ENCODE measurements at places on chromosomes 1 and 21.

- DNase-seq = no peak
These were observed 19.7 kb upstream of the ARF1 start for GRCh38 chr1:228062812-228063211.

GRCh38 chr1:206770531-206771337, at the start of gene IL19:
Gene IL19 (plus strand): TSS chr1:206770773. CDS start chr1:206836663, 65,890 bp downstream.
- no peak for DNase-seq

DNA sequence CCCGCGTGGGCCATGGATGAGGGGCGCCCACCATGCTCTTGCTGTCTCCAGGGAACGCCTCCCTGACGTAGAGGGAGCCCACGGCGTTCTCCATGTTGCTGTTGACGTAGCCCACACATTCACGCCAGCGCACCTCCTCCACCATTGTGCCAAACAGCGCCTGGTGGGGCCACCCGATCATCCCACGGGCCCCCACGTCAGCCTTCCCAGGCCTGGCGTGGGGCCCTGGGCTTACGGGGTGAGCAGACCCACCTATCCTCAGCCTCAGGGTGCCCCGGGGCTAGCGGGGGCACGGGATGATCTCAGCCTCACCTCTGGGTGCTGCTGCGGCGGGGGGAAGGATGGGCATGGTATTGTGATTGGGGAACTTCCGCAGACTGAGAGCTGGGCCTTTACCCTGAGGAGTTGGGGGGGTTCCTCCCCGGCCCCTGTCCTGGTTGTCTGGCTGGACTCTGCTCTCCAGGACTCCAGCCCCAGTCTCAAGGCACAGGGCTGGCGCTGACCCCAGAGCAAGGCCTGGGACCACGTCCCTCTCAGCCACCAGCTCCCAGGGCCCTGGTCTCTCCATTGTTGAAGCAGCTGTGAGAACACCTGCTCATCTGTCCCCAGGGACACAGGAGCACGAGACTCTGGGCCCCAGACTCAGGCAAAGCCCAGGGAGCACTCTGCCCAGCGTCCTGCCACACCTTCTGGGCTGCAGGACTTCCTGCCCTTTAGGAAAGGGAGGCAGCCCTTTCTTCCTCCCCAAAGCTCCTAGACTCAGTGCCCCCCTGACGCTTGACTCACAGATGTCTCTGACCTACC, 10.2 kb downstream of the PRXL2B start:
- DNase-seq = no peak

DNA sequence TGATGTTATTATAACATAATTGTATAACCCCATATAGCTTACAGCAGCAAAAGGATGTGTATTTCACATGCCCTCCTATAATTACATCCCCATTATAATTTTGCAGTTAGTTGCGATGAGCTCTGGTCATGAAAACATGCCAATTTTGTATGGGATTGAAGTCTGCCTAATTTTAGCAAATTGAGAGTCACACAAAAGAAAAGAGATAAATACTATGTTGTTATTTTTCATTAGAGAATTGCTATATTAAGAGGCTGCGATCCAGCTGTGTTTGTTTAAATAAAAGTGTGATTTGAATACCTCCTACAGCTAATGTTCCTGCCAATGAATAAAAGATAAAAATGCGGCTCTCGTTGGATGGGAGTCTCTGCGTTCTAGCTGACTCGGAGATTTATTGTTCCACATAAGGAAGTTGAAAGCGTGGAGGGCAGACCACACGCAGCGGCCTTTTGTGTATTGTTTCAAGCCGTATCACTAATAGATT, 461.0 kb upstream of the NFIA start:
- DNase-seq = peak; percentile 83

DNA sequence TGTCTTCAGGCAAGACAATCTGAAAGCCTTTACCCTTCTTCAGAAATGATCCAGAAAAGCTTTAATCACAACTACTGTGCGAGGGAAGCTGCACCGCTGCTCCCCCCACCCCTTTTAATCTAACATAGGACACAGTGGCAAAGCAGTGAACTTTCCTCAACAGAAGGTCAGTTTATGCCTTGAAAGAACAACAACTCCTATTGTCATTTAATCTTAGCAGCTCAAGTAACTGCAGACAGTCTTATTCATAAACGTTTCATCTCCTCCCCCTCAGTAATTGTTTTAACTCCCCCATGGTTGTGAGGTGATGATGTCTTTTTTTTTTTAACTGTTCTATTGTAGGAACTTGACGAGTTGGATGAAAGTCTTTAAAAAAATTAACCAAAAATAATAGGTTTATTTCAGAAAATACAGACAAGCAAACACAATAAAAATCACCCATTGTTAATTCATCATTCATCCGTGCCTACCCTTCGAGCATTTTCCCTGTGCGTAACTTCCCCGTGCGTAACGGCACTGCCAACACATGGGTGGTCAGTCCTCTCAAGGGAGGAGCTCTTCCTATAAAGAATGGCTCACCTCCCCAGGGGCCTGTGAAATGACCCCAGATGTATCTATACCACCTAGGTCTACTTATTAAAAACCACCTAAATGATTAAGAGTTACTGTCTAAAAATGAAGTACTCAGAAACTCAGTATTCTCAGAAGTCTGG, 3.3 kb upstream of the ADAR start:
- DNase-seq = peak; percentile 74

GRCh38 chr1:36763771-36764170, 270.5 kb downstream of the GRIK3 start:
- no peak for DNase-seq

DNA sequence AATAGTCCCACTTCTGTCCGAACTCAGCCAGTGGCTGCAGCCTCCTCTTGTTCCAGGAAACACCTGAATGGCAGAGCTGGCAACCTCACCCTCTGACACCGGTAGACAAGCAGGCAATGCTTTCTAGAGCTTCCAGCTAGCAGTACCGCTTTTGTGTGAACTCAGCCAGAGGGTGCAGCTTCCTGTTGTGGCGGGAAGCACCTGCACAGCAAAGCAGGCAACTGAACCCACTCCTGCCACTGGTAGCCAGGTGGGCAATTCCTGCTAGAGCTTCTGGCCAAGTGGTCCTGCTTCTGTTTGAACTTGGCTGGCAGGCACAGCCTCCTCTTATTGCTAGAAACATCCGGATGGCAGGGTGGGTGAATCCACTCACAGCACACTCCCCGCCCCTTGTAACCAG, 40.1 kb upstream of the TMPRSS15 start:
- DNase-seq = no peak

DNA sequence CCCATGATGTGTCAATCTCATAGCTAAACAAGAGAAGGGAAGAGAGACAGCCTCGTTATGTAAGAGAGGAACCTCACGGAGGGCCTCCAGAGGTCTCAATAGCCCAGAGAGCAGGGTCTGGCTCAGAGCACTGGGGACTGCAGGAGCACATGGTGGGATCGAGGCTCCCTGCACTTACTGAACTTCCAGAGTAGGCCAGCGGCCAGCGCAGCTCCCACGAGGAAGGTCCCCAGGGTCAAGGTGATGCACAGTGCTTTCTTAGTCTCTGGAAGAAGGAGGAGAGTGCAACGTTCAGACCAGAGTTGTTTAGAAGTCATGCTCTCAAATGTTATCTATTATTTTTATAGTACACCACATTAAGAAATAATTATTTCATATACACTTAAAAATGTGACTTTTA, 18.6 kb downstream of the TMPRSS2 start:
- DNase-seq = no peak

GRCh38 chr1:89023026-89023425, 360 bp upstream of the GBP3 start:
- no peak for DNase-seq

DNA sequence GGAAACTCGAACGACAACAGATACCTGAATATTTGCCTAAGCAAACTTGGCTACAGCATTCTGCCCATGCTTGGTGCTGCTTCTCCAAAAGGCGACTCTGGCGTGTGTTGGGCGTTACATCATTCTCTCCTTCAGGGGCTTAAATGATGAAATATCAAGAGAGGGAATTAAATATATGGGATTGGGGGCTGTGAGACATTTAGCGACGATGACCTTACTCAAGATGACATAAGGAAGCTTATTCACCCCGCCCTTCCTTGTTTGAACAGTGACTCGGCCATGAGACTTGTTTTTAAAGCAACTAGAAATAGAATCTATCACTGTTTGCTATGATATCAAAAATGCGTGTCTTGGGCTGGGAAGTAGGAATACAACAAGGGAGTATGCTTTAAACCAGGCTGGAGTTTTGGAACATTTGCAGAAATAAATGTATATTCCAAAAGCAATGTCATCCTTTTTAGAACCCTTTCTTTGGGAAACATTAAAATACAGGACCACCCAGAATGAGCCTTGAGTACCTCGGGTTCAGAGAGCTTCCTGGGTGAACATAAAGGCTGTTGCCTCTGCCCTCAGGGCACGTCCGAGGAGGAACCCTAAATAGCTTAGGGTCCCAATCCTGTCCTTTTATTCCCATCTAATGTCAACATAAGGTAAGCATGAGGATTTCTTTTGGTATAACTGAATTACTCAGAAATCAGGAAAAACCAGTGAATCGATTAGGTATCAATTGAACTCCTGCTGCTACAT, 123.3 kb upstream of the SLC45A1 start:
- no peak for DNase-seq

- no peak for DNase-seq
These were observed 10.0 kb upstream of the ARHGAP29 start for GRCh38 chr1:94247138-94248094.

GRCh38 chr1:245546875-245547274, 392.1 kb downstream of the KIF26B start:
- DNase-seq = no peak

DNA sequence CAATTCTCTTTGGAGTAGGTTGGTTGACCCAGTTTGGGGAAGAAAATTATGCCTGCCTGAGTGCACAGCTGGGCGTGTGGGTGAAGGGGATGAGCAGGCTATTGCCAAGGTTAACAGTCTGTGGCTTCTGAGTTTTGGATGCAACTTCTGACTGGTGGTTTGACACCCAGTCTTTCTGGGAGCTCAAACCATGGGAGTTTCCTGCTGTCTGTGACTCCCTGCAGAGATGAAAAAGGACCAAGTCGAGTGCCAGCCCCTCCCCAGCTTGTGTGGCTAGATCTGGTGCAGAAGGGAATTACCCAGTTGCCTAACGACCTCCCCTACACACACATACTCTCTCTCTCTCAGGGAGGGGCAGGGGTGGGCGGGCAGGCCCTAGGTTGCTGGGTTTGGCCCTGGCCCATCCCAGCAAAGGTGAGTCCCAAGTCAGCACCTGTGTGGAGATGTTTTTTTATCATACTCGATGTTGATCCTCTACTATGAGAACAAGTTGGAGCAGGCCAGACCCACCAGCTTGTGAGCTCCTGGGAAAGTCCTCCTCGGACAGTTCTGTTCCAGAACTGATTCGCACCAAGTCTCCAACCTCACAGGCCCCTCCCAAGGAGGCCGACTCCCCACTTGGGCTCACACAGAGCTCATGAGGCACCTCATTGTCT, 28.2 kb downstream of the PKP1 start:
- DNase-seq = no peak

GRCh38 chr1:37471345-37472231, 2.8 kb upstream of the ZC3H12A start:
- peak; percentile 25 for DNase-seq

GRCh38 chr1:150621497-150622302, 7.7 kb downstream of the ENSA start:
- peak; percentile 12 for DNase-seq

DNA sequence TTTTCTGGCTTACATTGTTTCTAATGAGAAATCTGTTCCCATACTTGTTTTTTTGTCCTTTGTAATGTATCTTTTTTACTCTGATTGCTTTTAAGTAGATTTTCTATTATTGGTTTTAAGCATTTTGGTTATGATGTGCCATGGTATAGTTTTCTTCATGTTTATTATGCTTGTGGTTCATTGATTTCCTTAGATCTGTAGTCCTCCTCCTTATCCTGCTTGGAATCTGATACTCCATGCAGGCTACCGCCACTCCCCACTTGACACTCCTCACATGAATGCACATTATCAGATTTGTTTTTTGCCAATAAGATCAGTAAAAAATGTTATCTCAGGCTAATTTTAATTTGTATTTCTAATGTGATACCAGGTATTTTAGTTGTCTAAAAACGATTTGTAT, 20.8 kb downstream of the UROD start:
- DNase-seq = no peak

DNA sequence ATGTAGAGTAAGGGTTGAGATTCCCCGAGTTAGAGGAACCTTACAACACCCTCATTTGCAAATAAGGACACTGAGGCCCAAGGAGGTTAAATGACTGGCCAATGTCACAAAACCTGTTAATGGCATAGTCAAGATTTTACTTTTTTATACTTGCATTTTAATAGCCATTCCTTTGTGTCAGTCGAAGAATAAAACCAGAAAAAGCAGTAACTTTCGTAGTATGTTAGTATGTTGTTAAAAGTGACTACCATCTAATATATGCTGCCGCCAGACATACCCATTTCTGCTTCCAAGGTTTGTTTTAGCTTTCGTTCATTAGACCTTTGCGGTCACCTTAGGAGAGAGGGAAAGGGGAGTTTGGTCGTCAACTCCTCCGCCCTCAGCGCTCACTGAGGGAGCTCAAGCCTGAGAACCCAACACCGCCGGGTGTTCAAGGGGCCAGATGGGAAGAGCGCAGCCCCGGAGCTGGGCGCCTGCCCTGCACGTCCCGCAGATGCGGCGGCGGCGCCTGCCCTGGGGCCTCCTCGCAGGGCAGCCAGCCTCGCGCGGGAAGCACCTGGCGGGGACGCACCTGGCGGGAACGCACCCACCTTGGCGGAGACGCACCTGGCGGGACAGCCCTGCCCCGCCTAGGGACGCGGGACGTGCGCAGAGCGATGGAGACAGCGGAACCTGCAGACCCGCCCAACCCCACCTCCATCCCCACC, 466 bp downstream of the VPS26C start:
- no peak for DNase-seq

DNA sequence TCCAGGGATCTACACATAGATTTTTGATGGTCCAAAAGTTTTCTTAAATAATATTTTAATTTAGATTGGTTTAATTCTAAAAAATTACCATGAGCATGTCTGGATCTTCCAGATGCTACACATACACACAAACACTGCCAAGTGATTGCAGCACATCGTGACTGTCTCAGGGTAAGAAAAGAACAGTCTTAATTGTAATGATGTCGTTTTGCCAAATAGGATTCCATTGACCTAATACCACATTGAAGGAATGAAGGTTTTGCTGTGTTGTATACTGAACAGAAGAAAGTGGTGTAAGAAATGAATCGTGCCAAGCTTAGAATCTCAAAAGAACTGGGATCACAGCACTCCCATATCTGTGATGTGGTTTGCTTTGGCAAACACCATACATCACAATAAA, 633.3 kb upstream of the CAMK1G start:
- no peak for DNase-seq

- DNase-seq = no peak
These were observed 301.8 kb upstream of the DUSP10 start for GRCh38 chr1:222043444-222044292.

GRCh38 chr21:35457097-35457804, 408.1 kb upstream of the RUNX1 start:
- DNase-seq = no peak

- peak; percentile 0 for DNase-seq
These were observed 41.2 kb upstream of the CFAP298 start for GRCh38 chr21:32653326-32653901.

- no peak for DNase-seq
These were observed 359.3 kb upstream of the RUNX1 start for GRCh38 chr21:35408401-35408800.

Data from NCI-H2227 treated with DMSO at 0.1 percent for 48 hours (cell line).